ENCODE measurements at places on chromosomes 2 and 18.

- no peak for DNase-seq
These were observed 10.1 kb upstream of the RNU4ATAC start for GRCh38 chr2:121520641-121520994.

GRCh38 chr2:30234180-30234971, 3.0 kb downstream of the LBH start:
- DNase-seq: no peak

GRCh38 chr2:195709901-195710806, 53.1 kb downstream of the SLC39A10 start:
- DNase-seq: no peak

- DNase-seq: no peak
These were observed 111.8 kb downstream of the USP34 start for GRCh38 chr2:61359058-61359457.

GRCh38 chr2:161947836-161948235, 126.2 kb downstream of the DPP4 start:
- no peak for DNase-seq

DNA sequence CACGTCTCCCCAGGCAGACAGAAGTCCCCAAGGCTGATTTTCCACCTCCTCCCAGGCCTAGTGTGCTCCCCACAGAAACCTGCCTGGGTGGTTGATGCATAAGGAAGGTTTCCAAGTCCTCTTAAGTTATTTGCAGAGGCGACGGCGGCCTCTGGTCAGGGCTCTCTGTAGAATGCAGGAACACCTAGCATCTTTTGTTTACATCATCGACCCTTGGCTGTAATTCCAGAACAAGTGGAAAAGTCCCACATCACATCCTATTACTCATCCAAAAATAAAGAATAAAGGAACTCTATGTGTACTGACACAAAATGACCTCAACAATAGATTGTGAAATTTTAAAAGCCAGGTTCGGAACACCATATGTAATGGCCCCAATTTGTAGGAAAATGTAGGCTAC, 211.1 kb downstream of the ALPK2 start:
- DNase-seq: no peak

- DNase-seq: peak; percentile 92
These were observed 48.5 kb upstream of the LYPD6B start for GRCh38 chr2:148989882-148990493.

GRCh38 chr2:185012643-185013042, 414.3 kb downstream of the ZNF804A start:
- DNase-seq: peak; percentile 10

DNA sequence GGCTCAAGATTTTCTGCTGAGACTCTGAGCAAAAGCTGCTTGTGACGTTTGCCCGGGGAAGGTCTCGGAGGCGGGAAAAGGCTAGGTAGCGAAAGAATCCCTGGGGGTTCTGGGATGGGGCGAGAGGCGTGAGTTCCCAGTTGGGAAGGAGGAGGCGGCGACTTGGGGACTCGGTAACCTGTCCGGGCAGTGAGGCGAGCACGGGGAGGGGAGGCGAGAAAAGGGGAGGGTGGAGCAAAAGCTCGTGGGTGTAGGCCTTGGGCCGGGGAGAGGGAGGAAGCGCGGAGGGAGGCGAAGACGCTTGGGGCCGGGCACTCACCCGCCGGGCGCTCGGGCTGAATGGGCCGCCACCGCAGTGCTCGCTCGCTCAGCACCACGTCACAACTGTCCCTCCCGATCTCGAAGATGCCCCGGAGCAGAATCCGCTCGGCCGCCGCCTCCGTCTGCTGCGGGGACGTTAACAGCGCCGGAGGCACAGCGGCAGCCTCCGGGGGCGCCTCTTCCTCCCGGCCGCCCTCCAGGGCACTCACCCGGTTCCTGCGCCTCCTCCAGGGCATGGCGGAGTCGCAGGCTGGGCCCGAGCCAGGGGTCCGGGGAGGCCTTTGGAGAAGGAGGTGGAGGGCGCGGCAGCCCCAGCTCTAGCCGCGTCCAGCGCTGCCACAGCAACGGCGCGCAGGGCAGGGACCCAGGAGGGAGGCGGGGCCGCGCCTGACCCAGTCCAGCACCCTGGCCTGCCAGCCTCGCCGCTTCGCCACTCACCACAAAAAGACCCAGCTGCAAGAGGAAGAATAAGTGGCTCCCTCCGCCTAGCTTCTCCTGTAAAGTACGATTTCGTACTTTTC, at the start of gene CERKL:
Gene CERKL (minus strand): TSS at position 656 of the 842 bp plus-strand sequence. CDS start 99 bp downstream, at position 557.
- peak; percentile 58 for DNase-seq

GRCh38 chr18:21490748-21491147, 109.8 kb downstream of the ESCO1 start:
- no peak for DNase-seq

DNA sequence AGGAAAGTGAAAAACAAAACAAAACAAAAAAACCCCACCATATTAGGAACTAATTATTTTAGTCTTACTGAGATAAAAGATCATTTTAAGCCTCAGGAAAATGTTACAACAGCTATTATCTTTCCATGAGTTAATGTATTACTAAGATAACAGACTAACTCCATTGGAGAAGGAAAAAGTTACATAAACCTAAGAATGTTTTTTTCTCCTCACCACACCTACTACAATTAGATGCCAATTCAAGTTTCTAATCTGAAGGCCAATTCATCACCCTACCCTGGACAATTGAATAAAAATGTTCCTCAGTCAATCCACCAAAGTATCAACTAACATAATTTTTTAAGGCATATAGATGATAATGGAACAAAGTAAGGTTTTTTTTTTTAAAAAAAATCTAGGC, 10.2 kb upstream of the GFPT1 start:
- DNase-seq: no peak

- peak; percentile 22 for DNase-seq
These were observed 18.3 kb downstream of the RNASEH1 start for GRCh38 chr2:3539836-3540235.

- DNase-seq: no peak
These were observed 137.6 kb upstream of the HNMT start for GRCh38 chr2:137826373-137827372.

DNA sequence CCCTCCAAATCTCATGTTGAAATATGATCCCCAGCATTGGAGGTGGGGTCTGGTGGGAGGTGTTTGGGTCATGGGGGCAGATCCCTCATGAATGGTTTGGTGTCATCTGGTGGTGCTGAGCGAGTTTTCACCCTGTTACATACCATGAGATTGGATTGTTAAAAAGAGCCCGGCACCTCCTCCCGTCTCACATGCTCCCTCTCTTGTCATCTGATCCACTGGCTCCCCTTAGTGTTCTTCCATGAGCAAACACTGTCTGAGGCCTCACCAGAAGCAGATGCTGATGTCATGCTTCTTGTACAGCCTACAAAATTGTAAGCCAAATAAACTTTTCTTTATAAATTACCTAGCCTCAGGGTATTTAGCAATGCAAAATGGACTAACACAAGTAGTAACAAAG, 405.0 kb upstream of the SLC39A10 start:
- DNase-seq: no peak

GRCh38 chr2:1788478-1788959, 44.2 kb upstream of the PXDN start:
- no peak for DNase-seq

GRCh38 chr18:44579745-44580144, 100.9 kb upstream of the SETBP1 start:
- no peak for DNase-seq

DNA sequence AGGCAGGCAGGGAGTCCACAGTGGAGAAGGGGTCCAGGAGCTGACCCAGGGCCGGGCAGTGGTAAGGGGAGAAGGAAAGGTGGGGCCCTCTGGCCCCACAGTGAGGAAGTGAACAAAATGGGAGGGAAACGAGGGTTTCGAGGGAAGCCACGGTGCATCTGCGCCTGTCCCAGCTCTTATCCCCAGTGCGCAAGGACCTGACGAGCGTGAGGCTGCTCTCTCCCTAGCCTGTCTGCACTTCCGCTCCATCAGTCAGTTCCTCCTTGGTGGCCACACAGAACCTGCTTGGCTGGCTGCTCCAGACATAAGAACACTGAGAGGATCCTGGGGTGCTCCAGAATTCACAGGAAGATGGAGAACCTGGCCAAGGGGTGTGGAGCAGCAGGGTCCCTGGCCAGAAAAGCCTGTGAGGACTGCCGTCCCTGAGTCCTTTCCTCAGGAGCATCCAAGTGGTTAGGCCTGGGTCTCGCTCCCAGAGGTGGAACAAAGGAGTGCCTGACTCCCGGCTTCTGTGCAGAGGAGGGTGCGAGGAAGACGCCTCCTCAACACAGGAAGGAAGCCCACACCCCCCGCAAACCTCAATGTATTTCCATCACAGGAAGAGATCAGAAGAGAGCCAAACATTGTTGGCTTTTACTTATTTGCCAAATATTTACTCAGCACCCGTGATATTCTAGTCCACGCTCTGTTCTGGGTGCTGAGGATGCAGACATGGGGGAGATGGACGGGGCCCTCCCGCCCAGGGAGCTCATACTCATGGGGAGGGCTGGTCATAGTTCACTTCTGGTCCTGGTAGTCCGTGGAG, 43.7 kb upstream of the SEMA4C start:
- peak; percentile 83 for DNase-seq

GRCh38 chr2:235843591-235844395, 324.4 kb downstream of the GBX2 start:
- no peak for DNase-seq

GRCh38 chr18:2883076-2883735, 36.4 kb downstream of the EMILIN2 start:
- DNase-seq: peak; percentile 62

- DNase-seq: peak; percentile 35
These were observed 54.6 kb downstream of the RDH14 start for GRCh38 chr2:18505703-18506341.

DNA sequence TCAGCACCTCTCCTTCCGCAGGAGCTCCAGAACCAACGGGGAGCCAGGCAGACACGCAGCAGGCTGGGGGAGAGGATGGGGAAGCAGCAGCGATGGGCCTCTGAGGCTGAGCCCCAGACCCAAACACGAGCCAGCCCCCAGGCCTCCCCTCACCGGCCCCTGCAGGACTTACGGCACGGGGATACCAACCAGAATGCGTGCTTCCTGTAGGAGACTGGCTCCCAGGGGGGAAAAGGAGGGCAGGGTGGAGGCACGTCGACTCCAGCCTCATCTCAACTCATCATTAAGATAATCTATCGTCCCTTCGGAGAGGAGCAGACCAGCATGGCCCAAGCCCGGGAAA, 495.1 kb upstream of the MYT1L start:
- DNase-seq: no peak

- DNase-seq: no peak
These were observed 543.2 kb upstream of the LRRTM4 start for GRCh38 chr2:78065366-78065765.

GRCh38 chr18:67411116-67411515, 105.4 kb downstream of the DSEL start:
- DNase-seq: peak; percentile 37

DNA sequence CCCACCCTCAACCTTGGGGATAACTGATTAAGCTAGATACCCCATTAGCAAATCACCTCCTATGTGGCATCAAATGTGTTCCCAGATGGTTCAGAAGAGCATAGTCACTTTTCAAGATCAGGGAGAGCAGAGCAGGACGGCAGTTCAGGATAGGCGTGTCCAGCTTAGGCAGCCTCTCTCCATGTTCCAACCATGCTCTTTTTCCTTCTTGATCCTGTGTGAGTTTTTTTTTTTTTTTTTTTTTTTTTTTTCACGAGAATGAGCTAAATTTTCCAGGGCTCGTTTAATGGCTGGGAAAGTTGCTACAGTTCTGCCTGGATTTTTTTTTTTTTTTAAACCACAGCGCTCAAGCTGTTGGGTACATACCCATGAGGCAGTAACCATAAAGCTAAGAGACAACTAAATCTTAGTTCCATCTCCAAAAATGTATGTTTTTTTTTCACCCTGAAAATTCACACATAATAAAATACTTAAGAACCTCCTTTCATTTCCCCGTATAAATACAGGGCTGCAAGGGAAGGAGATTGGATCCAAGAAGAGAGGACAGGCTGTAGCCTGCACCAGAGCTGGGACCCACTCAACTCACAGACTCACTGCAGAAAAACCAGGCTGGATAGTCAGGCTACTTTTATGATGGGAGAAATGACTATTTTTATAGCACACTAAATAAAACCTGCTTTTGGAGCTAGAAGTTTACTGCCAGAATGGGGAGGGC, 244.3 kb downstream of the SETBP1 start:
- no peak for DNase-seq

DNA sequence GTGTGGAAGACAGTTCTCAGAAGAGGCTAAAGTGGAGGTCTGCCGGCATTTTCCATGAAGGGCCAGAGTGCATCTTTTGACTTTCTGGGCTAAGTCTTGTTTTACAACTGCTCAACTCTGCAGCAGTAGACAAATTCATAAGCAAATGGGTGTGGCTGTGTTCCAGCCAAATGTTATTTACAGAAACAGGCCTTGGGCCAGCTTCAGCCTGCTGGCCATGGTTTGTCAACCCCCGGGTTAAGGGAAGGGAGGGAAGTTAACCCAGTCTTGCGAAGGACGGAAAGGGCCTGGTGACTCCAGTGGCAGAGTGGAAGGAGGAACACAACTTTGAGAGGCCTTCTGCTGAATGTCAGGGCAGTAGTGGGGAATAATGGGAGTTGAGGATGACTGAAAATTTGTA, 34.3 kb upstream of the NCKAP5 start:
- no peak for DNase-seq

DNA sequence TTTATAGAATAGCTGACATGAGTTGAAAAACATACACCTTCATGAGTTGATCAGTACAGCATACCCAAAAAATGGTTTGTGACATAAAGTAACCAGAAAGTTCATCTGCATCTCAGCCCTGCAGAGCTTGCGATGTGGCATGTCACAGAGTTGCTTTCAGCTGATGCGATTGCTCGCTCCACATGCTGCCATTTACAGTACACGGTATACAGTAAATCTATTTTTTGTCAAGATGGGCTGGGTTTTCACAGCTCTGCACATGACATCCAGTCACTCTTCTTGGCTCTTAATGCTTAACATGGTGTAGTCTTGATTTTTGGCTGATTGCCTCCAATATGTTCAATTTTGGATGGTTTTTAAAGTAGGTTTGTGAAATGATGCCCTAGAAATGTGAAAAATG, 811.9 kb downstream of the SATB2 start:
- DNase-seq: no peak

- no peak for DNase-seq
These were observed 5.6 kb downstream of the PPP4R1 start for GRCh38 chr18:9608728-9609127.

DNA sequence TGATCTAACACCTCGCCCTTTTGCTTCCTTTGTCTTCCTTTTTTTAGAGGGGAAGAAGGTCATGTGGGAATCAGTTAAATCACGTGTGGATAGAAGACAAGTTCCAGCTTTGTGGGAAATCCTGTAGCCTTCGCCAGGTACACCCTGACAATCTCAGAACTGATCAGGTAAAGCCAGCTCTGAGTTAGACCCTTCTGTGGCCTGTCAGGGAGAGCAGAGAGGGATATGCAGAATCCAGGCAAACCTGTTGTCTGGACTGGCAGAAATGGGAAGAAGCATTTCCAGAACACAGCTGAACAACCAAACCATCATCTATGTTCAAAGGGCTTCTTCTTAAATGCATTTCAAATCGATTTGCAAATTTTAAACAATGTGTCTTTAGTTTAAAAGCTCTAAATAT, 247.4 kb upstream of the FN1 start:
- DNase-seq: no peak

DNA sequence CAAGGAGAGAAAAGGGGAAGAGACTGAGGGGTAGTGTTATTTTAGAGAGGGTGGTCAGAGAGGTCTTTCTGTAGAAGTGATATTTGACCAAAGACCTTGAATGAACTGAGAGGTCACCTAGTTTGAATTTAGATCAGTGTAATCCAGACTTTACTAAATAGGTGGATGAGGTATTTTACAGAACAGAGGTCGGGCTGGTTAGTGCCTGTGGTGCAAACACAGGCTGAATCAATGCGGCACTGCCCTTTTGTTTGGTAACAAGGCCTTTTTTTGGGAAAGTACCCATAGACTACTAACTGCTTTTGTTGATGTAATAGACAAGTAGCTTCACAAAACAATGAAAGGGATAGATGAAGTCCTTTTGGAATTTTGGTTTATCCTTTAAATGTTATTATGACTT, 15.9 kb downstream of the RAPGEF4 start:
- no peak for DNase-seq
